ENCODE measurements at places on chromosomes 12 and 14. TPM values are rescaled to one million over a fixed set of nuclear protein-coding genes. Genes with fewer than 3 reads are reported as not detected.

Gene EPS8
- total RNA-seq, result 0.89 TPM

Gene PRB2
- not detected for total RNA-seq

Gene KRT81
- total RNA-seq, result not detected

Gene CLEC14A
- not detected for total RNA-seq

Gene BIN2
- total RNA-seq, result 22.2 TPM

Gene FGF23
- not detected for total RNA-seq

Gene EIF2S3B
- 0.83 TPM for total RNA-seq

Measured in activated B cell treated with CpG ODN at 0.5 μM for 24 hours (primary cell).